Stimulated activated CD8-positive, alpha-beta memory T cell treated with anti-CD3 and anti-CD28 coated beads, Interleukin-7, amount 100 ng/mL, for 4 hours (primary cell): ENCODE measurements at places on chromosomes 16 and 17.

- no peak for DNase-seq
Measured at GRCh38 chr16:63980763-63981162, 1141.1 kb downstream of the CDH11 start.

GRCh38 chr16:84563786-84564420, 54.0 kb downstream of the COTL1 start:
- no peak for DNase-seq

GRCh38 chr16:31407406-31407805, 14.3 kb downstream of the ITGAD start:
- no peak for DNase-seq

GRCh38 chr16:17177959-17178905, 292.5 kb downstream of the XYLT1 start:
- DNase-seq: no peak

GRCh38 chr17:28960256-28961061, 9.1 kb upstream of the PHF12 start:
- DNase-seq: no peak

- DNase-seq: no peak
Measured at GRCh38 chr16:85979605-85980004, 80.6 kb downstream of the IRF8 start.

DNA sequence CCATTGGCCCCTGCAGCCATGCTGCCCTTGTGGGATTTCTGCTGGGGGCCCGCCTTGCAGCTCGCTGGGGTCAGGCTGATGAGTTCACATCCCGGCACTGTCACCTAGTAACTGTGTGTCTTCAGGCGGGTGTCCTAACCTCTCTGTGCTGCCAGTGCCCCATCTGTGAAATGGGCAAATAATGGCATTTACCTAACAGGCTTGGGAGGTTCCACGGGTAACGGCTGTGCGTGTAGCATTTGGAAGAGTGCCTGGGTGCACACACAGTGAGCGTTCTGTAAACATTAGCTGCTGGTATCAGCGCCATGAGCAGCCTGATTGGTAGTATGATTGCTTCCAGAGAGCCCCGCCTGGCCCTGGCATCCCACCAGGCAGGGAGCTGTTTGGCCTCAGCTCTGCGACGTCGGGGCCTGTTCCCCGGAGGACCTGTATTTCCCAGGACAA, 167.3 kb upstream of the GSE1 start:
- no peak for DNase-seq

DNA sequence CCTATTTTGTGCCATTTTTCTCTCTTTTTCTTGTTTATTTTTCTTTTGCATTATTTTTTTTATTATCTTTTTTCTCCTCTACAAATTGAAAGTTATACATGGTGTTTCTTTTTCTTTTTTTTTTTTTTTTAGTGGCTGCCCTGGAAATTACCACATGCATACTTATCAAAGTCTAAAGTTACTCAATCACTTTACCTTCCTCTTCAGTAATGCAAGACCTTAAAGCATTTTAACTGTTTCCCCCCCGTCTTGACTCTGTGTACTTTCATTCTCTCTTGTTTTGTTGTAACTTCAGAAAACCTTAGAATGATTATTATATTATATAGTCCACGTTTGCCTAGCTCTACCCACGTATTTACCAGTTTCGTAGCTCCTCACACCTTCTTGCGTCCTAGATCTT, 33.3 kb upstream of the SMPD3 start:
- no peak for DNase-seq

DNA sequence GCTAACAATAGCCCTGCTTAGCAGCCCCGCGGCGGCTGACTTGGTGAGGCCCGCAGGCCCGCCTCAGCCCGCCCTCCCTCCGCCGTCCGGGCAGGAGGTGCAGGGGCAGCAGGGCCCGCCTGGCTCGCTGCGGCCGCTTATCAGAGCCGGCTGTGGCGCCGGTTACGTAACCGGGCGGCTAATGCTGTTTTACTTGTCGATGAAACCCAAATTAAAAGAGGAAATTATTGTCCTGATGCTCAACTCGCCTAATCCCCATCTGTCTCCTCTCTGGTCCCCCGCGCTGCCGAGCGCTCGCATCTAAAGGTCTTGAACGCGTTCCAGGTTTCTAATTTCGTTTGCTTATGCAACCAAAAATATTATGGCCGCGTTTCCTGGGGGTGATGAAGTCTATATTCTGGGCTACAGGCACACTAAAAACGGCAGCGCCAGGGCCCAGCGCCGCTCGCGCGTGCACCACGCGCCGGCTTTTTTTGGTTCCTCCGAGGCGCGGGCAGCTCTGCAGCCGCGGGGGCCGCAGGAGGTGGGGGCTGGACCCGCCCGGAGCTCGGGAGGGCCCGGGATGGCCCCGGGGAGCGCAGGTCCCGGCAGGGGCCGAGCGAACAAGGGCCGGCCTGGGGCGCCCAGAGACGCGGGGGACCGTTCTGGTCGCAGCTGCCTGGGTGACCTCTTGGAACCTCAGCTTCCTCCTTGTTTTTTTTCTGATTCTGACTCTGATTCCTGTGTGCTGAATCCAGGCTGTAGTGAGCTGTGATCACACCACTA, 65.2 kb upstream of the TOB1 start:
- no peak for DNase-seq

DNA sequence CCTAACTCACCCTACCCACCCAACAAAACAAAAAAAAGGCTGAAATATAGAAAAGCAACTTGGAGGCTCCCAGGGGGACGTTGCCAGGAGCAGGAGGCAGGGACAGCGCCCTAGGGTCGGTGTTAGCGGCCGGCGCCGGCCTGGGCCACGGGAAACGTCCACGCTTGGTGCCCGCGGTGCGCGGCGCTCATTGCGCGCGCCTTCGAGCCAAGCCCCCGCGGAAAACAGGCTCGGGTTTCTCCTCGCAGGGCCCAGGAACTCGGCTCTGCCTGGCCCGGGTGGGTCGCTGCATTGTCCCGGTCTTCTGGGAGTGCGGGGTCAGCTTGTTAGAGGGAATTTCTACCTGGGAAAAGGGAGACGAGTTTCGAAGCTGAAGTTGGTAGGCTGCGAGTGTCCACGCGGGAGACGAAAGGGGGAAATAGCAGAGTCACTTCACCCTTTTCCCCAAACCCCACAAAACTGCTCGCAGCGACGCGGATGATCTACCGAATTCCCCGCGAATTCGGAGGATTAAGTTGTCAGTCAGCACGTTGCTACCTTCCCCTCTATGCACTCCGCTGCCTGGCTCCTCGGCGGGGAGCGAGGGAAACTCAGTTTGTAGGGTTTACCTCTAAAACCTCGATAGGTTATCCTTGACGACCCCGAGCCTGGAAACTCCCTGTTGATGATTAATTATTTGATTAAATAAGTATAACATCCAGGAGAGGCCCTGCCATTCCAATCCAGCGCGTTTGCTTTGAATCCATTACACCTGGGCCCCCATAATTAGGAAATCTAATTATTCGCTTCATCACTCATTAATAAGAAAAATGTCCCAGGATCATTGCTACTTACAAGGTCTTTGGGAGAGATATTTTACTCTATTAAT, 751 bp upstream of the FOXC2 start:
- no peak for DNase-seq

DNA sequence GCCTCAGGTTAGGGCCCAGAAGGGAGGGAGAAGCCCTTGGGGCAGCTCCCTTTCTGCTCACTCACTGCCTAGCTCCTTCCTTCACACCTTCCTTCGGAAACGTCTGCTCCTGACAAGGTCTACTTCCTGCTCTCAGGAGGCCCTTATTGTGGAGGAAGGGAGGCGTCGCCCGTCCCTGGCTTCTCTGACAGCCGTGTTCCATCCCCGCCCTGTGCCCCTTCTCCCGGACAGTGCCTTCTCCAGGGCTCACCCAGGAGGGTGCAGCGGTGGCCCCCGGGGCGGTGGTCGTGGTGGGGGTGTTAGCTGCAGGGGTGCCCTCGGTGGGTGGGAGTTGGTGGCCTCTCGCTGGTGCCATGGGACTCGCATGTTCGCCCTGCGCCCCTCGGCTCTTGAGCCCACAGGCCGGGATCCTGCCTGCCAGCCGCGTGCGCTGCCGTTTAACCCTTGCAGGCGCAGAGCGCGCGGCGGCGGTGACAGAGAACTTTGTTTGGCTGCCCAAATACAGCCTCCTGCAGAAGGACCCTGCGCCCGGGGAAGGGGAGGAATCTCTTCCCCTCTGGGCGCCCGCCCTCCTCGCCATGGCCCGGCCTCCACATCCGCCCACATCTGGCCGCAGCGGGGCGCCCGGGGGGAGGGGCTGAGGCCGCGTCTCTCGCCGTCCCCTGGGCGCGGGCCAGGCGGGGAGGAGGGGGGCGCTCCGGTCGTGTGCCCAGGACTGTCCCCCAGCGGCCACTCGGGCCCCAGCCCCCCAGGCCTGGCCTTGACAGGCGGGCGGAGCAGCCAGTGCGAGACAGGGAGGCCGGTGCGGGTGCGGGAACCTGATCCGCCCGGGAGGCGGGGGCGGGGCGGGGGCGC, 231.9 kb downstream of the SEC14L1 start:
- peak; percentile 62 for DNase-seq

DNA sequence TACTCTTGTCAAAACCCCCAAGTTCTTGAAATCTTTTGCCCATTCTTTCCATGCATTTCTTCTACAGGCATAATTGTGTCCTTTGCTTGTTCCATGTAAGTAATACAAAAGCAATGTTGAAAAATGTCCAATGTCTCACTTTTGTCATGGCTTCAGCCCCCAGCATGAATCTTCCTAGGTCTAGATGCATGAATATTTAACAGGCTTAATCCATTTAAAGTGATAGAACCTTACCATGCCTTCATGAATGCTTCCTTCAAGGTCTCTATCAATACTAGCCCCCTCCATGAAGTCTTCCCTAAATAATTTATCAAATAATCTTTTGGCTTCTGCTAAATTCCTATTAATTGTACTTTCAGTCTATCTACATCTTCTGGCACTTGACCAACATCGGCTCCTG, 46.1 kb upstream of the ANKFY1 start:
- no peak for DNase-seq

GRCh38 chr16:27301236-27301861, 12.4 kb upstream of the IL4R start:
- DNase-seq: no peak

- DNase-seq: peak; percentile 55
Measured at GRCh38 chr16:69563605-69564580, 1.9 kb upstream of the NFAT5 start.

DNA sequence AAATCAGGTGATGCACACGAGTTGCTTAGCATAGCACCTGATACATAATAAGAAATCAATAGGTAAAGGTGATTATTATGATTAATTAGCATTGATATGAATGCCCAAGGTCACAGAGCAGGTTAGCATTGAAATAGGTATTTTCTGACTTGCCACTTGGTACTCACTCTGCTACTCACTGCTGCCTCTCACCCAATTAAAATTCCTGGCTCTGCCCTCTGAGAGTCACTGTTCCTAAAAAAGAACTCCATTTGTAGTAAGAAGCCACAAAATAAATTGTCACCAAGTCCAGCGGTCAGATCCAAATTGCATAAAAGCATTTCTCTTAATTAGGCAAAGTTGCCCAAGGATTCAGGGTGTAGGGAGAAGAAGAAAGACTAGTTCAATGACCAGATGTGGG, 8.9 kb upstream of the GRIN2A start:
- no peak for DNase-seq

GRCh38 chr16:877242-878071, 76.9 kb upstream of the GNG13 start:
- no peak for DNase-seq

DNA sequence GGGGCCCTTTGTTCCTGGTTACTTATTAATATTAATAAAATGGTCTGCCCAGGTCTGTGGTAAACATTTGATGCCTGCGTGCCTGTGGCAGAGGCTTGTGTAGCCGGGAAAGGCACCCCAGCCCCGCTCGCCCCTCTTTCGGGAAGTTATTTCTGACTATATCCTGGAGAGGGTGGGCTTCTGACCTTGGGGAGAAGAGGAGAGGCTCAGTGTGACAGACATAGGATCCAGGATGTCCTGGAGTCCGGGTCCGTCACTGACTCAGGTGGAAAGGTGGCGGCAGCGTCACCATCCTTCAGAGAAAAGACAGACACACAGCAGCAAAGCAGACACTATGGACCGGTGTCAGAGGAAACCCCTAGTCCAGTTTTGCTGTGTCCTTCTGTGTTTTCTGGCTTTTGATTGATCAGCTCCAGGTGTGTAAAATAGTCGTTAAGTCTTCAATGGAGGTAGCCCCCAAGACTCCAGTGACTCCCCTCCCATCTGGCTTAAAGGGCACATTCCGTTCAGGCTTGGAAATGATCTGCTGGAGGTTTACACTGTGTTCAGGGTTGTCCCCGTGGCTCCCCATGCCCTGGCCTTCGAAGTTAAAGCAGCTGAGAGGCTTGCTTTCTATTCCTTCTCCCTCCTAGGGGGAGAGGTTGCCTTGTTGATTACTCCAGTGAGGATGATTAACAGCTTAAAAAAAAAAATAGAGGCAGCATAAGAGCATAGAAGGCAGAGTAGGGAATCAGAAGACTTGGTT, 81.6 kb downstream of the CCDC182 start:
- DNase-seq: no peak

GRCh38 chr17:82956146-82956725, 116.4 kb upstream of the ZNF750 start:
- no peak for DNase-seq

DNA sequence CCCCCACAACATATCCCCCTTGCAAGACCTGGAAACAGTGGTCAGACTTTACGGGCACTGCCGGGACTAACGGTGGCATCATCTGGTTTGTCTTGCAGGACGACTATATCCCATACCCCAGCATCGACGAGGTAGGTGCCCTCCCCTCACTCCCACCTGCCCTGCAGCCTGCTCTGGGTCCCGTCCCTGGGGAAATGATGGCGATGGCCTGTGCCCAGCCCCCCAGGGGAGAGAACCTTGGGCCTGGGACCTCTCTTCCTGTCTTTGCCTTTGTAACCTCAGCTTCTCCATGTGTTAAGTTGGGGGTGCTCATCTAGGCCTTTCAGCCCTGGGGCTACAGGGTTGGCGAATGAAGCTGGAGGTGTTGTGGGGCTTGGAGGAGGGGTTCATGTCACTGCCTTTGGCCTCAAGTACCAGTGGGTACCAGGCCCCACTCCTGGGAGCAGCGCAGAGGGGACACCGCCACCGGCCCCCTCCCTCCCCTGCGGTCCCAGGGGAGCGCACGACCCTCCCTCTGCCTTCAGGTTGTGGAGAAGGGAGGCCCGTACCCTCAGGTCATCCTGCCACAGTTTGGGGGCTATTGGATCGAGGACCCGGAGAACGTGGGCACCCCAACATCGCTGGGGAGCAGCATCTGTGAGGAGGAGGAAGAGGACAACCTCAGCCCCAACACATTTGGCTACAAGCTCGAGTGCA, 99.9 kb downstream of the OR1D5 start:
- no peak for DNase-seq

DNA sequence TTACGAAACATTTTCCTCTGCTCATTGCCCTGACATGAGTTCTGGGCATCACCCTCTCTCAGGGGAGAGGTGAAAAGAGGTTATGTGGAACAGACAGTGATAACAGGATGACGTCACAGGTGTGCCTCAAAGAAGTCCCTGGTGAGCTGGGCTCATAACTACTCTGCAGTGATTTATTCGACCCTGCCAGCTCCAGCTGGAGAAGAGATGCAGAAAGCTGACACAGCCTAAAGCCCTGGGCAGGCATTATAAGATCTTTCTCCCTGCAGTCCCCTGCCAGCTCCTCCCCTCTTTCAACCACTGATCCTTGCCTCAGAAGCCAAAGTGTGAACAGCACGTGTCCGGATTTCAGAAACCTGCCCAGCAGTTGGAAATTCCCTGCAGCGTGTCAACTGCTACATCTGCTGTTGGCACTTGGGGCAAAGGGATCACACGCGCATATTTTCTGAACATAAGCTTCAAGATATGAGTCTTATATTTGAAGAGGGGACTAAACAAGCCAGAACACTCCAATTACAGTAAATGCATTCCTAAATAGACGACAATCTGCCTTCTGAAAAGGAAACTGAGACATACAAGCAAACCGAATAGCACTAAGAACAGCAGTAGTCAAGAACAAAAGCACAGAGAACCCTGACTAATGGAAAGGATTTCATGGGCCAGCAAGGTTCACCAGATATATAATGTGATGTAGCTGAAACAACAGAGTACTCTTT, 80.5 kb downstream of the SMG6 start:
- peak; percentile 41 for DNase-seq
